SJSA1 (cell line): ENCODE measurements at places on chromosomes 11 and 22. TPM values are rescaled to one million over a fixed set of nuclear protein-coding genes. Genes with fewer than 3 reads are reported as not detected.

LMO2 gene
- total RNA-seq, result 0.31 TPM in 1 of 2 replicates, not detected in the other

SPTBN2 gene
- under 0.01 and 0.29 TPM in 2 replicates for total RNA-seq

SYT13 gene
- total RNA-seq, result not detected in 2 replicates

MS4A3 gene
- total RNA-seq, result not detected in 2 replicates

HIC2 gene
- total RNA-seq, result 3.5 and 5.4 TPM in 2 replicates

ART5 gene
- total RNA-seq, result not detected in 2 replicates

SLC16A8 gene
- not detected in 2 replicates for total RNA-seq

PLA2G3 gene
- not detected in 2 replicates for total RNA-seq

GLYATL1 gene
- 0.09 and 0.39 TPM in 2 replicates for total RNA-seq

GGTLC2 gene
- not detected in 2 replicates for total RNA-seq

RFPL3 gene
- not detected in 2 replicates for total RNA-seq
